ENCODE measurements at places on chromosomes 3 and 15.

- no peak for DNase-seq
Measured at GRCh38 chr3:66379565-66379964, 121.3 kb downstream of the LRIG1 start.

- peak; percentile 47 for DNase-seq
Measured at GRCh38 chr15:38554354-38554753, 10.3 kb downstream of the RASGRP1 start.

GRCh38 chr3:46935989-46936558 lies 40.5 kb downstream of the CCDC12 start:
- no peak for DNase-seq

DNA sequence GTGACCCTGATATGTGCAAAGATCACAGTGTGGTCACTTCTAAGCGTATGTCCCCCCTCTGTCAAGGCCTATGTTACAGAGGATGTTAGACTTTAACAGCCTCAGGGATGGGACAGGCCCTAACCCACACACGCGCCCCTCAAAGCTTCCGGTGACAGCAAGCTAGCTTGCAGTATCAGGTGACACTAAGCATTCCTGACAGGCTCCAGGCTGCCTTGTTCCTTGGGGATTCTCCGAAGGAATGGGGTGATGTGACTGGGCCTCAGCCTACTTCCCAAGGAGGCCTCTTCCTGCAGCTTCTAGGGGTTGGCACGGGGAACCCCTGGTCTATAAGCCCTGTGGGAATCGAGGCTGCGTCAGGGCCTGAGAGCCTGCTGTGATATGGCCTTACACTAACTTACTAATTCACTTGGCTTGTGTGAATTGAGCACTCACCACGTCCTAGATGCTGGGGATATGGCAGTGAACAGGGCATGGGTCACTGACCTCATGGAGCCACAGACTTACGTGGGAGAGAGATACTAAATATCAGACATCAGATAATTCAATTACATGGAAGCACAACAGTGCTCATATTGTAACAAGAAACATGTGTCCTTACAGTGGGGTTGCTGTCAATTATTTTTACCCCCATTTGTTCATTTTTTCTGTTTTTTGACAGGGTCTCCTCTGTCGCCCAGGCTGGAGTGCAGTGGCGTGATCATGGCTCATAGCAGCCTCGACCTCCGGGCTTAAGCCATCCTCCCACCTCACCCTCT lies 11.4 kb upstream of the SPTBN5 start:
- DNase-seq, result no peak

DNA sequence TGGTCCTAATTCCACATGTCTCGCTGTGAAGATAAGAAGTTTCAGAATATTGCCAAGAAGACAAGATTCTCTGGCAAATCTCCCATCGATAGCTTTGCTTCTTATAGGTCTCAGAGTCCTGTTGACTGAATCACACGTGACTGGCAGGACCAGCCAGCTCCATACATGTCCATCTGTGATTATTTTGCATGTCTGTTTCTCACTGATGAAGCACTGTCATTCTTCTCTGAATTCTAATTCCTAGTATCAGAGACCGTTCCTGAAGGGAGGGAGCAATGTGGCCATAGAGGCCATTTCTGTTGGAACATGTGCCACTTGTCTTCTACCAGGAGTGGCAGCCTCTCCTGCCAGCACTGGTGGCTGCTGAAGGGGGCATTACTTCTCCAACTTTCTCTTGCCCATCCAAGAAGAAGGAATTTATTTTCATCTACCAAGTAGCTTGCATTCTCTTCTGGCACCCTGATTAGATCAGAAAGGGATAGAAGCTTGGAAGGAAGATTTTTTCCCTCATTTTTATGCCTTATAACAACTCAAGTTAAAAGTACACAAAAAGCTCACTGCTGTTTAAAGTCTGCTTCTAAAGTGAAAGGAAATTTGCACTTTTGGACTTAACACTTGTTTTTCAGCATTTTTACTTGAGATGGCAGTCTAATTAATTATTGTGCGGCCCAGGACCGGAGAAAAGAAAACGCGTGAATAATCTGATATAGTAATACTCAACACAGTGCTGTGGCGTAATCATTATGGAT lies 115.8 kb downstream of the IQCH start:
- DNase-seq, result no peak

- DNase-seq, result no peak
Measured at GRCh38 chr15:44675911-44676310, 12.4 kb upstream of the SPG11 start.

- no peak for DNase-seq
Measured at GRCh38 chr3:45646051-45646585, 43.1 kb upstream of the SACM1L start.

GRCh38 chr3:195260280-195260905 lies 10.6 kb downstream of the XXYLT1 start:
- DNase-seq, result no peak

- no peak for DNase-seq
Measured at GRCh38 chr3:24507776-24508422, 13.2 kb upstream of the THRB start.

DNA sequence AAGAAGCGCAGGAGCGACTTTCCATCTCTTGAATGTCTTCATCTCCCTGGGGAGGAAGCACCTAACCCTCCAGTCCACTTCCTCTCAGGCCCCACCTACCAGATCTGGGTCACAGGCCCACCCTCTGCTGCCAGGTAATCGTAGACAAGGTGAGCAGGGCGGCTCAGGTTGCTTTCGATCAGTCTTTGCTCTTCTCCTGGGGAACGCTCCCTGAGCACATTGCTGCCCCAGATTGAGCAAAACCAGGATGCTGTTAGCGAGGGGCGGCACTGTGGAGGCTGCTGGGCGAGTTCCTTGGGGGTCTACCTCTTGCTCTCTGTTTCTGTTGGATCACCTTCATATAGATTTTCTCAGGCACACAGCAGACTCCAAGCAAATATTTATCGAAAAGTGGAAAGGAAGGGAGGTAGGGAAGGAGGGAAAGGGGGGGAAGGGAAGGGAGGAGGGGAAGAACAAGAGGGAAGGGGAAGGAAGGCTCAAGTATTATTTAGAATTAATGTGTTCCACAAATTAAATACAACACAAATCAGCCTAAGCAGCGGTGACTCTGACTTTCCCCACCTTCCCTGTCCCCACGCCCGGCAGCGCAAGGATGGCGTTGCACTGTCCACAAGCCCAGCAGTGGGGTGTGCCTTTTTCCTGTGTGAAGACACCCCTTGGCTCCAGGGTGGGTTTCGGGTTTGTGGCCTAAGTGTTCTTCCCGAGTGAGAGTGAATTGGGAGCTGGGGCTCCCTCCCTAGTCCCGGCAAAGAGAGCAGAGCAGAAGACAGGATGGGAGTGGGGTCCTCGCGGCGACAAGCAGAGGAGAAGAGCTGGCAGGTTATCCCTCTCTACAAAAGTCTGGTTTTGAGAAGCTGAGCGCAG lies 6.1 kb upstream of the PCSK6 start:
- DNase-seq, result no peak

DNA sequence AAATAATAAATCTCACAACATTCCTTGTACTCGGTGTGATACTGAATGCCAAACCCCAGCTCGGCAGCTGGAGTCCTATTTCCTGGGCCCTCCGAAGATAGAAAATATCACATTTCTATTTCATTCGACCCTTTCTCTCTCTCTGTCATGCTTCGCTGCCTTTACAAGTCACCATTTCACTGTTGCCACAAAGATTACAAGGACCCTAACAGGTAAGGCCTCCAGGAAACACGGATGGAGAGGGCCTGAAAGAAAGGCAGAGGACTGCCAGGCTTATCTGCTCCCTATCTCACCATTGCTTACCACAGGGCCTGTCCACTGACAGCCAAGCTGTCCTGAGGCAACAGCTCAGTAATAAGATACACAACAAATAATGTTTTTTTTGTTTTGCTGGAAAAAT lies 376.5 kb downstream of the MECOM start:
- DNase-seq, result no peak

DNA sequence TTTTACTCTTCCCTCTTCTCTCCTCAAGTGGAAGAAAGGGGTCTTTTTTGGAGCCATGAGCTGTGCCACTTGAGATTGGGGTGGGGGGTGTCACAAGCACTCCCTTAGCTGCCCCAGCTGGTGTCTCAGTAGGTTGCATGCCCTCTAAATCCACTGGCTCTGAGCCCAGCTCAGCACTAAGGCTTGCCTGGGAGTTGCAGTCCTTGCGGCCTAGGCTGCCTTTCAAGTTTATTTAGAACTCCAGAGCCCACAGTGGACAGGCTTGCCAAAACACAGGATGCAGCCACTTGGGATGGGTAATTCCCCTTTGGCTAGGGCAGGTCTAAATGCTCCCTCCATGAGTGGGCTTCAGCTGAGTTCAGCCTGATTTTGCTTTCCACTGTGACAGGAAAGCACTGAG lies 24.7 kb downstream of the C3orf20 start:
- DNase-seq, result no peak

DNA sequence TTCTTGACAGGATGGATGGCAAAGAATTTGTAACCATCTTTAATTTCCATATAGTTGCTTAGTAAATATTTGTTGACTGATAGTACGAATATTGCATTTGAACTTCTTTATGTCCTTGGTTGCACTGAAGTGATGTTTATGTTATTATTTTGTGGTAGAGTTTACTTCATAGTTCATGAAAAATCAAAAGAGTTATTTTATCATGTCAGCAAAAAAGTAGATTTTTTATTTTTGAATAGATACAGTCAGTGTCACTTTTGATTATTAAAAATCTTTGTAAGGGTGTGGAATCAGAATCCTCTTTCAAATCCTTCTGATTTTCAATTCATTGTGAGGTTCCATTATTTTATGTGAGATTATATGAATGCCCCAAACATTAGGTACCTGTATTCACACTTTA lies 35.0 kb downstream of the FILIP1L start:
- DNase-seq, result no peak

DNA sequence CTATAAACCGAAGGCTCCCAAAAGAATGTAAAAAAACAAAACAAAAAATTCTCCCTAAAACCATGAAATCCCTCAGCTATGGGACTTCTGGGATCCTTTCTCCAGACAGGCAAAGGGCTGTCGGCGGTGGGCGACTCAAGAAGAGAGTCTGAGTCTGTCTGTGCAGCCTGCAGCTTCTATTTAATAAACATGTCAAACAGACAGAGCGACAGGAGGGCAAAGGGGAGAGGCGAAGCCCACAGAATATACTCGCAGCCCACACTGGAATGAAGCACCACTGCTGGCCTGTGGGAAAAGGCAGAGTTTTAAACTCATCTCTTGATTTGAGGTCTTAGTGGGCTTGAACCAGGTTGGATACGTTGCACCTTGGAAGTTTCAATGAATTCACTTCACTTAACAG lies 40.2 kb downstream of the ISL2 start:
- DNase-seq, result no peak

GRCh38 chr3:188176476-188176875 lies 22.5 kb downstream of the LPP start:
- DNase-seq, result no peak

DNA sequence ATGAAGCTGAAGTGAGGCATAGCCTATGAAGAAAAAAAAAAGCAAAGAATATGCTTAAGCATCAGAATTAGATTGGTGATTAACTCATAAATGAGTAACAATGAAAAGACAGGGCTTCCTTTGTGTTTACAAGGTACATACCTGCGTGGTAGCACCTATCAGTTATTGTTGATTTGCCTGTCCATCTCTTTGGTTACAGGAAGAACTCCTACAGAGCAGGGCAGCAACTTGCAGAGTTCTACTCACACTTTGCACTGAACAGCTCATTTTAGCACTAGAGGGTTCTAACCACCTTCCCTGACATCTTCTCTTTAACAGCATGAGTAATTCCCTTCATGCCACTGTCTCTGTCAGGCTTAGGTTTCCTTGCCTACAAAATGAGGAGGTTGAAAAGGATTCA lies 166.0 kb downstream of the DPH6 start:
- no peak for DNase-seq

DNA sequence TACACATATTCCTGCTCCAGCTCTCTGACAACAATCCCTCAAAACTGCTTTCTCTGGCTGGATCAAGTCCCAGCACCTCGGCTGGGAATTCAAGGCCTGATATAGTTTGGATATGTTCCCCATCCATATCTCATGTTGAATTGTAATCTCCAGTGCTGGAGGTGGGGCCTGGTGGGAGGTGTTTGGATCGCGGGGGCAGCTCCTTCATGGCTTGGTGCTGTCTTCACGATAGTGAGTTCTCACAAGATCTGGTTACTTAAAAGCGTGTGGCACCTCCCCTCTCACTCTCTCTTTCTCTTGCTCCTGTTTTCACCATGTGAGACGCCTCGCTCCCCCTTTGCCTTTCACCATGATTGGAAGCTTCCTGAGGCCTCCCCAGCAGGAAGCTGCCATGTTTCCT lies 47.4 kb upstream of the SYN2 start:
- DNase-seq, result no peak

GRCh38 chr15:44666210-44667038 lies 3.0 kb upstream of the SPG11 start:
- no peak for DNase-seq

- DNase-seq, result no peak
Measured at GRCh38 chr15:72858205-72858604, 74.6 kb upstream of the ADPGK start.

DNA sequence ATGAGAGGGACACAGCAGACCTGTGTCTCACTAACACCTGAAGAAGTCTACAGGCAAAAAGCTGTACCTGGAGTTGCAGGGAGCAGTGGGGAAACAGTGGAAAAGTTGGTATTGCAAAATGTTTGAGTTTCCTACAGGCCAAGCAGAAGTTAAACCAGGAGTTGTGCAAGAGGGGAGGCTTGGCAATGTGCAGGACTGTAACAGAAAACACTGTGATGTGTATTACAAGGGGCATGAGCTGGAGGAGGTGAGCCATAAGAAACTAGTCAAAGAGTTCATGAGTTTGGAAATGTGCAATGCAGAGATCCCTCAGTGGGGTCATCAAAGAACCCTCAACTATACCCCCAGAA lies 47.1 kb upstream of the SERPINI2 start:
- DNase-seq, result no peak

DNA sequence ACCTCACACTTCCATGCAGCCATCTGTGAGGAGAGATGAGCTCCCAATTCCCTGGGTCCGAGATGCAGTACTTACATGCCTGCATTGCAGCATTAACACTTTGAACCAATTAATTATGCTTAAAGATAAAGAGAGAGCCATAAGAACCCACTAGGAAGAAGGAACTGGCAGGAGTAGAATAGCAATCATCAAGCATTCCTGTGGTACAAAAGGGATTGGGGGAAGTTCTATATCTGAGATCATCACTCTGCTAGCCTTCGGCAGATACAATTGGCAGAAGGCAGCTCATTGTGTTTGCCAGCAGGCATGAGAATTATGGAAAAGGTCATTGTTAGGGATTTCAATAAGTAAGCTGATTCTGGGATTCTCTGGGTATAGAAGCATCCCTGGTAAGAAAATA lies 891.4 kb downstream of the NTRK3 start:
- DNase-seq, result no peak

All from activated CD4-positive, alpha-beta T cell treated with anti-CD3 and anti-CD28 coated beads for 4 hours (primary cell).